LoVo (cell line): ENCODE measurements at places on chromosomes 11 and 22.

- peak; percentile 31 for DNase-seq
These were observed 679 bp upstream of the DPP3 start for GRCh38 chr11:66479394-66480116.

GRCh38 chr11:8593935-8594909 is at the start of gene STK33:
STK33 (minus strand) TSS chr11:8594228; CDS start chr11:8474905, 119,323 bp downstream.
- peak; percentile 28 for DNase-seq

GRCh38 chr11:12893787-12894672 is 115.1 kb upstream of the RASSF10 start:
- DNase-seq, result peak; percentile 30

GRCh38 chr22:49152127-49152938 is 675.3 kb downstream of the BRD1 start:
- no peak for DNase-seq

DNA sequence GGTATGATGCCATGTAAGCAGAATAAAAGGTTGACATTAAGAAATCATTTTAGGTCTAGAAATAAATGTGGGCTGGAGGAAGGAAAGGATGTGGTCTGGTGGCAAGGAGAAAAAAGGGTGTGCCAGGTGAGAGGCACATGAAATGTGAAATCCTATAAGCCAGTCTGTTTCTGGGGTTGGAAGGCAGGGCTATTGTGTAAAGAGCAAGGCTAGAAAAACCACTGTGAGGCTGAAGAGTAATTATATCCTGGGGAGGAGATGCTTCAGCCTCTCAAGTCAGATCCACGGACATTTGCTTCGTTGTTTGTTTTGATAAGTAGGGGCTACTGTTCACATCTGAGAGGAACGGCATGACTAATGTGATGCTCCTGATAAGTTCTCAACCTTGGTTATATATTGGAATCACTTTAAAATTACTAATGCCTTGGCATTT is 77.5 kb upstream of the CTSC start:
- DNase-seq, result no peak

GRCh38 chr22:47301820-47302475 is 539.5 kb downstream of the TBC1D22A start:
- no peak for DNase-seq

GRCh38 chr22:37145180-37146050 is 4.3 kb downstream of the IL2RB start:
- no peak for DNase-seq

GRCh38 chr11:21534288-21534687 is 658.6 kb upstream of the ANO5 start:
- DNase-seq, result no peak

DNA sequence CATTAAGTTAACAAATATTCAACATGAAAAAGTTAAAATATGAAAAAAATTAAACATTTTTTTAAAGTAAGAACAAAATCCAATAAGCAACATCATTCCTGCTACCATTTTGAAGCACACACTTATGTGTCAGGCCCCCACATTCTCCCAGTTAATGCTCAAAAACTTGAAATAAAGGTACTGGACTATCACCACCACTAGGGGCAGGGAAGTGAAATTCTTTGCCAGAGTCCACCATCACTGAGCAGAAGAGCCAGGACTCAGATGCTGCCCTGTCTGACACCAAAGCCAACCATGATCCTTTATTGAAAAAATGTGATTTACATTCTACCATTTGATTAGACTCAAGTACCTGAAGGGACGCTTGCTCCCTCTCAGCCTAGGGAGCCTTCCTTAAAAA is 39.1 kb downstream of the PITPNB start:
- DNase-seq, result no peak

DNA sequence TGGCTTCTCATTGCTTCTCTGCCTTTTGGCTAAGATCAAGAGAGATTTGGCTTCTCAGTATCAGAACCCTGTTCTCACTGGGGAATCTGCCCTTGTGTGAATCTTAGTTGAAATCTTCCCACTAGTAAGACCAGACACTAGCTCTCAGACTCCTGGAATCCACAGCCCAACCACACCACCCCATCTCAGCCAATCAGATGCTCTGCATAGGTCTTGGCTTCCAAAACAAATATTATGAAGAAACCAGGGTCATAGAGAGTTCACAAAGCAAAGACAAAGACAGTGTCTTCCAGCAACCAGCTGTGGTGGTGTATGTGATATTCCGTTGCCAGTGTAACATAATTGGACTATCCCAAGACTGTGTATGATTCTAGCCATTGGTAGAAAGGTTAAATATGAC is 5.4 kb downstream of the OR8B12 start:
- DNase-seq, result no peak

GRCh38 chr22:31098632-31099110 is 8.7 kb downstream of the SELENOM start:
- no peak for DNase-seq

GRCh38 chr22:39575552-39575825 is 4.9 kb downstream of the CACNA1I start:
- DNase-seq, result no peak

DNA sequence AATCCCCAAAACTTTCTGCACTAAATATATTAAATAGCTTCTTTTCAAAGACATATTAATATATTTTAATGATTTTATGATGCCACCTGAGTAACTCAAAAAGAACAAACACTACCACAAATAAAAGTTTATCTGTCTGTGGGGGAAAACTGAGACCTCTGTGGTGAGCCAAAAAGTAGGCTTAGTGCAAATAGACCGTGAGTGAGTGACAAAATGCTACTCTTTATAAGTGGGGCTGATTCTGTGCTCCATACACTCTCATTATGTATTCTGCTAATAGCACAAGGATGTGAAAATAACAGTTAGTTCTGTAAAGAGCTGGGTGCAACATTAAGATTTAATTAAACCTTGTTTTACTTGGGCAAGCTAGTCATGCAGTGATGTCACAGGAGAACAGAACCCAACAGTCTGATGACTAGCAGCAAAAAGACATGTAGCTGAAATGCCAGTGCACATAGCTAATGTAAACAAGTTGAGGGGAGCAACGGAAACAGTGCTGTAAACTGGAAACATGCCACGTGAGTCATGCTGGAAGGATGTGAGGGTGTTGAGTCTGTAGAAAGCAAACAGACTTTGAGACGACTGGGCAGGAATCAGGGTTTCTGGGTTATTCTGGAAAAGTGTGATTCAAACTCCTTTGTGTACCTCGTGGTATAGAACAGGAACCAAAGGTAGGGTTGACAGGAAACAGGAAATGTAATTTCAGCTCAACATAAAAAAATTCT is 1130.4 kb downstream of the LRRC4C start:
- DNase-seq, result peak; percentile 74

- DNase-seq, result no peak
These were observed 69.9 kb downstream of the HIRA start for GRCh38 chr22:19361501-19362103.

DNA sequence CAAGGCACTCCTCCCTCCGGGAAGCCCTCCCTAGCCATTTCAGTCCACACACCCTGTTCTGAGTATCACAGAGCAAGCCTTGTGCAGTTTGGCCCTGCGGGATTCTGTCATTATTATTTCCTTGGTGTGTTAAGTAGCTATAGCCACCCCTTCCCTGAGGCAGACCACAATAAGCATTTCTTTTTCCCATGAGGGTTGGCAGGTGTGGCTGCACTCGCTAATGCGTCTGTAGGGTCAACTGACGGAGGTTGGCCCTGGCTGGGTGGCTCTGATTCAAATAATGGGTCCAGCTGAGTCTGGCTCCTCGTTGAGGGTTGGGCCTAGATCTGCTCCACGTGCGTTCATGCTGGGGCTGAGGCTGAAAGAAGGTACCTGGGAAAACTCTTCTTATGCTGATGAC is 5.1 kb downstream of the F2 start:
- DNase-seq, result no peak
